ENCODE measurements at places on chromosomes 6 and 20. TPM values are rescaled to one million over a fixed set of nuclear protein-coding genes. Genes with fewer than 3 reads are reported as not detected.

DEFB113 gene
- not detected for total RNA-seq

C6orf132 gene
- total RNA-seq, result 36.0 TPM

CAP2 gene
- total RNA-seq, result 3.7 TPM

GHRH gene
- total RNA-seq, result not detected

SAMD3 gene
- total RNA-seq, result not detected

SSTR4 gene
- not detected for total RNA-seq
